ENCODE measurements at places on chromosomes 2 and 18.

DNA sequence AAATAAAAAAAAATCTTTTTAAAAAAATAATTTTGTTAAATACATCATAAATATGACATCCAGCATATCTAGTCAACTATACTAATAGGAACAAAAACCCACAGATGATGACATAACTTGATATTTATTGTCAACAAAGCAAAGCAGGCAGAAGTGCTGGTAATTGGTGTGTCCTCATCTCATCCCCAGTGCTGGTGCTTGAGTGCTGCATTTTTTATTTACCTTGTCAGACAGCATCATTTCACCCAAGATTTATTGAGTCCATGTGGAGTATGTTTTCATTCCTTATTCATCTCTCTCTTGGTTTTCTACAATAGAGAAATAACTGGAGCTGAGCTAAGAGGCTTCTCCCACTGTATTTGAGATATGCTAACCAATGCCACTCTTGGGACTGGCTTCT lies 191.6 kb upstream of the SLC14A2 start:
- DNase-seq: no peak

GRCh38 chr18:9735238-9735637 lies 27.1 kb downstream of the RAB31 start:
- no peak for DNase-seq

DNA sequence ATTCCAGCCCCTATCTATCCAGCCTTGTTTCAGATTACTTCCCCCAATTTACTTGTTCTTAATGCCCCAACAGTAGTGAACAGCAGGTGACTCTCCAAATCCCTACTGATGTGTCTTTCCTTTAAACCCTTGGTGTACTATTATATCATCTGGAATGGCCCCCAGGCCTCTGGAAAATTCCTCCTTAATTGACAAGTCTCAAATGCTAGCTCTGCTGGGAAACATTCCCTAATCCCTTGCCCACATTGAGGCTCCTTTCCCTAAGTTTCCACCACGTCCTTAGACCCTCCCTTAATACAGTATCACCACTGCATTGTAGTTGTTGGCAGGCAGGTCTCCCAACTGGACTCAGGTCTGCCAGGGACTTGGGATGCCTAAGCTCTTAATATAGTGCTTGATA lies 41.0 kb downstream of the MYO3B start:
- DNase-seq: no peak

GRCh38 chr2:238692562-238692961 lies 155.3 kb upstream of the TWIST2 start:
- DNase-seq: no peak

Data from AG04450 (cell line).